Stimulated activated CD4-positive, alpha-beta T cell treated with anti-CD3 and anti-CD28 coated beads, Interleukin-4, amount 100 ng/mL, for 24 hours (primary cell): ENCODE measurements at places on chromosomes 7 and 10.

- no peak for DNase-seq
Measured at GRCh38 chr7:94571816-94572215, 62.2 kb downstream of the CASD1 start.

DNA sequence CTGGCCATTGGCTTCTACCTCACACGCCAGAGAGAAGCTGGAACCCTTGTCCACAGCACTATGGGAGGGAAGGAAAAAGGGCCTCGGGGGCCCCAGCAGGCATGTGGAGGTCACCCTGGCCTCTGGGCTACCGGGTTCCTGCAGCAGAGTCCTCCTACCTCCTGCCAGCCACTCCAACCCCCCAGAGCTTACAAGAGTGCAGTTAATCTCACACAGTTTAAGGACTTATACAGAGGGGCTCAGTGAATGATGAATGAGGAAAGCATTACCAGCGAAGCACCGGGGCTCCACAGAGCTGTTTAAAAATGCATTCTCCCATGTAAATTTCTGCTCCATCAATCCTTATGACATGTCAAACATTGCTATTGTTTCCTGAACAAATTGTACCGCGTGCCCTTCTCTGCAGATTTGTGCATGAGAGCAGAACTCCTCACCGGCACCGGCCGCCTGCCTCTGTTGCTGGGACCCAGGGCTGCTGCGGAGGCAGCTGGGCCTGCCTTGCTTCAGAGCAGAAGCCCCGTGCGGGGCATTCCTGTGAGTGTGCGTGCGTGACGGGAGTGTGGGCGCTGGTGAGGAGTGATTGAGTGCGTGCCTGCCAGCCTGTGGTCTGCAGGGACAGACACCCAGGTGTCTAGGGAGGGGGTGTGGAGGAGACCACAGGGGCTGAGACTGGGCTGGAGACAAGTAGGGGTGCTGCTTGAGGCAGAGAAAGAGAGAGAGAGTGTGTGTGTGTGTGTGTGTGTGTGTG lies 52.8 kb downstream of the C10orf105 start:
- no peak for DNase-seq

DNA sequence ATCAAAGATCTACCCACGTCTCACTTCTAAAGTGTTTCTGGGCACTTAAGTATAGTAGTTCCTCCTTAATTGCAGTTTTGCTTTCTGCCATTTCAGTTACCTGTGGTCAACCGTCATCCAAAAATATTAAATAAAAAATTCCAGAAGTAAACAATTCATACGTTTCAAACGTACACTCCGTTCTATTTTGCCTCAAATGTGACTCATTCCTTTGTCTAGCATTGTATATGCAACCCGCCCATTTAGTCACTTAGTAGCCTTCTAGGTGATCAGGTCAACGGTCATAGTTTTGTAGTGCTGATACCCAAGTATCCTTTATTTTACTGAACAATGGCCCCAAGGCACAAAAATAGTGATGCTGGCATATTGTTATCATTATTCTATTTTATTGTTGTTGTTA lies 33.8 kb downstream of the HGF start:
- no peak for DNase-seq

DNA sequence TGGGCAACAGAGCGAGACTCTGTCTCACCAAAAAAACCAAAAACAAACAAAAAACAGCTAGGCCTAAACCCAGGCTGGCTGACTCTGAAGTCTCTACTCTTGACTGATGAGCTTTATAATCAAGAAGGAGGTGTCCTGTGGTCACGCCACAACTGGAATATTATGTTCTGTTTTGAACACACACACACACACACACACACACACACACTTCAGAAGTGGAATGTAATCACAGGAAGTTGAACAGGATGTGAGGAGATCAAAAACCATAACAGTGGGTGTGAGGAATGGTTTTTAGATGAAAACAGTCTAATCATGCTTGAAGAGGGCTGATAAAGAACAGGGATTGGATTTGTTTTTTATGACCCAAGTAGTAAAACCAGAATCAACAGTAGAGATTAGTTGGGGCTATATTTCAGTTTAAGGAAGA lies 51.1 kb upstream of the IL6 start:
- DNase-seq = peak; percentile 46

DNA sequence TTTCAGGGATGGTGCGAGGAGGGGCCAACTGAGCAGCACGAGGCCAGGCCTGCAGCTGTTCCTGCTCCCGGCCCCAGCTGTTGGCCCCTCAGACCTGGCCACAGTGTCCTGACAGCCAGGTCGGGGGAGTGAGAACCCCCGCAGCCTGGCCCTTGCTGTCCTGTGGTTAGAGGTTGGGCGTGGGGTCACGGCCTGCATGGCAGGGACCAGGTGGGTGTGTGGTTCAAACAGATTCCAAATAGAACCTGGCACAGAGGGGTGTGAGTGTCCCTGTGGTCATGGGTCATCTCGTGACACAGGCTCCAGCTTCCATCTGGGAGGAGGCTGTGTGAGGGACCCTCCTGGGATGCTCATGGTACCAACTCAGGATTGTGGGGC lies 10.3 kb downstream of the NPTX2 start:
- no peak for DNase-seq

DNA sequence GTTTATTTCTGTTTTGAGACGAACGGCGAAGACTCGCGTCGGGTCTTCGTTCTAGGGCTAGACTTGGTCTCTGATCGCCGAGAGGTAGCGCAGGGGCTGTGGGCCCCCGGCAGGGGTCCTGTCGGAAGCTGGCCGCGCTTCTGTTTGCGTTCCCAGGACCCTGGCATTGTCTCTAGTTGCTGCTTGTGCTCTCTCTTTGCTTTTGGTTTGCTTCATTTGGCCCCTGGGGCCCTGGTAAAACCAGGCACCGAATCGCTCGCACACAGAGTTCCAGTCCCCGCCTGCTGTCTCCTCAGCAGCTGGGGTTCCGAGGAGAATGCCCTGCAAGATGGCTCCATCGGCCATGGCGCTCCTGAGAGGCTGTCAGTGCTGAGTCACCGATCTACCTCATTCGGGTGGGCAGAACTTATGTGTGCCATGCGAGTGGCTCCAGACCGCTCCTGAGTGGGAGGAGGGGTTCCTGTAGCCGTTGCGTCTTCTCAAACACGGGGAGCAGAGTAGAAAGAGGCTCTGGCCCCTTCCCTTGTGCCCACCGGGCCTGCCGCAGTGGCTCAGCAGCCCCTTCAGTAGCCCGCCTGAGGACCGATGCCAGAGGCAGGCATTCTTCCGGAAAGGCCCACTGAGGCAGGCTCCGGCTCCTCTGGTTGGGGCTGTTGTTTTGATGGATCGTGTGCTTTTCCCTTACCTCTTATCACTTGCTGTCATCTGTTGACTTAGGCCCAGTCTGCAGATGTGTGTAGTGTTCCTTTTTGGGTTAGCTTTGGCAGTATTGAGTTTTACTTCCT lies 826 bp downstream of the CHPF2 start:
- DNase-seq = peak; percentile 85

- no peak for DNase-seq
Measured at GRCh38 chr10:130463104-130463875, 327.1 kb downstream of the GLRX3 start.

- no peak for DNase-seq
Measured at GRCh38 chr10:88071879-88072278, 208.5 kb downstream of the PTEN start.

GRCh38 chr7:52233248-52233647 lies 802.2 kb upstream of the POM121L12 start:
- no peak for DNase-seq

- DNase-seq = no peak
Measured at GRCh38 chr7:67847092-67847787, 850.6 kb downstream of the TYW1 start.

GRCh38 chr10:57638411-57638810 lies 629.3 kb downstream of the IPMK start:
- no peak for DNase-seq

DNA sequence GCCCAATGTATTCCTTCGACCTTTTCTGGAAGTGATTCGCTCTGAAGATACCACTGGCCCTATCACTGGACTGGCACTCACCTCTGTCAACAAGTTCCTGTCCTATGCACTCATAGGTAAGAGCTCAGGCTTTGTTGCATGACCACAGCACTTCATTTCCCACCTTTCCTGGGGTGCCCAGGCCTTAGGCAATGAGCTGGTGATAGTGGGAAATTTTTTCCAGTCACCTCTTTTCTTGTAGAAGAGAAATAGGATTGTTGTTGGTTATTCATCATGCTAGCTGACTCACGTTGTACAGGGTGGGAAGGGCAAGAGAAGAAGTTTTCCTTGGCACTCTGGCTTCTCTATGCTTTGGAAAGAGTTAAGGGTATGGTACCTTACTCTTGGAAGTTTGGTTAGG lies 51.4 kb upstream of the NFKB2 start:
- no peak for DNase-seq

GRCh38 chr7:78125884-78126283 lies 327.3 kb downstream of the PHTF2 start:
- no peak for DNase-seq

DNA sequence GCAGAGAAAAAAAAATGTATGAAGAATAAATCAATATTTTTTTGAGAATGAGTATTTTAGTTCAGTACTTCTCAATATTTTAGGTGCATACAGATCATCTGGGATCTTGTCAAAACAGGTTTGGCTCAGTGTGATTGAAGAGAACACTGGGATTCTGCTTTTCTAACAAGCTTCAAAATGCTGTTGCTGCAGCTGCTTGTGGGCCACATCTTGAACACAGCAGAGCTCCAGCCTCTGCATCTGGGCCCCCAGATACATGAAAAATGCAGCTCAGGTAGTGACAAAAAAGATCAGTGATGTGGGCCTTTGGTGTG lies 1177.1 kb upstream of the C7orf33 start:
- DNase-seq = no peak

- DNase-seq = no peak
Measured at GRCh38 chr10:126397640-126398382, 9.5 kb upstream of the ADAM12 start.
